ENCODE measurements at places on chromosomes 1 and 21. TPM values are rescaled to one million over a fixed set of nuclear protein-coding genes. Genes with fewer than 3 reads are reported as not detected.

The NOTCH2NLA gene
- total RNA-seq = 83.8 TPM

DNA sequence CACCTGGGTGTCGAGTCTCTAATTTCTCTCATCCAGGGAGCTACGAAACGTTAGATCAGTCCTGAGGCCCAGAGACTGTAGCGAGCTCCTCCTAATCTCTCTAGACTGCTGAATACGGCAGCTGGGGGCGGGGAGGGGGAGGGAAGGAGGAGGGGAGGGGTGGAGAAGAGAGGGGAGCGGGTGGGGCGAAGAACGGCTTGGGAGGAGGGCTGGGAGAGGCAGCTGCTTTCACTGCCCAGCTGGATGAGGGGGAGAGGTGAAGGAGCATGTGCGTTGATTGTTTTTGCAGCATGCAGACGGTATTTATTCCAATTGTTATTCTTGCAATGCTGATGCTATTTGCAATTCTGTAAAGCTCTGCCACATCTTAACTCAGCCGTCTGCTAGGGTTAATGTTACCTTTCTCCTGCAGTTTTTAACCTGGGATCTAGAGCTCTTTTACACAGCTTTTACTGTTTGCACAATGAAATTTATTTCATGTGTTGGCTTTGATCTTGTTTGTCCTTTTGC is 790 bp downstream of the DNAJC6 start:
- H3K4me3 ChIP-seq = peak overlapping the region; percentile 70
- no peaks in the 10 kb centered on the region for H3K36me3 ChIP-seq
- no peak overlapping the region for H3K27ac ChIP-seq
- H3K27me3 ChIP-seq = no peaks in the 10 kb centered on the region

The CRYBG2 gene
- total RNA-seq = not detected

GRCh38 chr1:40394491-40395172 is 21.1 kb downstream of the SMAP2 start:
- H3K4me1 ChIP-seq = peaks cover 19% of the 10 kb centered on the region
- no peaks in the 10 kb centered on the region for H3K27me3 ChIP-seq
- no peak for DNase-seq
- no peak overlapping the region for H3K27ac ChIP-seq
- H3K4me3 ChIP-seq = no peak overlapping the region

GRCh38 chr1:233907151-233907550 is 2.7 kb downstream of the SLC35F3 start:
- no peaks in the 10 kb centered on the region for H3K4me1 ChIP-seq
- no peaks in the 10 kb centered on the region for H3K36me3 ChIP-seq
- H3K4me3 ChIP-seq = no peak overlapping the region
- no peak overlapping the region for H3K27ac ChIP-seq
- no peaks in the 10 kb centered on the region for H3K27me3 ChIP-seq

DNA sequence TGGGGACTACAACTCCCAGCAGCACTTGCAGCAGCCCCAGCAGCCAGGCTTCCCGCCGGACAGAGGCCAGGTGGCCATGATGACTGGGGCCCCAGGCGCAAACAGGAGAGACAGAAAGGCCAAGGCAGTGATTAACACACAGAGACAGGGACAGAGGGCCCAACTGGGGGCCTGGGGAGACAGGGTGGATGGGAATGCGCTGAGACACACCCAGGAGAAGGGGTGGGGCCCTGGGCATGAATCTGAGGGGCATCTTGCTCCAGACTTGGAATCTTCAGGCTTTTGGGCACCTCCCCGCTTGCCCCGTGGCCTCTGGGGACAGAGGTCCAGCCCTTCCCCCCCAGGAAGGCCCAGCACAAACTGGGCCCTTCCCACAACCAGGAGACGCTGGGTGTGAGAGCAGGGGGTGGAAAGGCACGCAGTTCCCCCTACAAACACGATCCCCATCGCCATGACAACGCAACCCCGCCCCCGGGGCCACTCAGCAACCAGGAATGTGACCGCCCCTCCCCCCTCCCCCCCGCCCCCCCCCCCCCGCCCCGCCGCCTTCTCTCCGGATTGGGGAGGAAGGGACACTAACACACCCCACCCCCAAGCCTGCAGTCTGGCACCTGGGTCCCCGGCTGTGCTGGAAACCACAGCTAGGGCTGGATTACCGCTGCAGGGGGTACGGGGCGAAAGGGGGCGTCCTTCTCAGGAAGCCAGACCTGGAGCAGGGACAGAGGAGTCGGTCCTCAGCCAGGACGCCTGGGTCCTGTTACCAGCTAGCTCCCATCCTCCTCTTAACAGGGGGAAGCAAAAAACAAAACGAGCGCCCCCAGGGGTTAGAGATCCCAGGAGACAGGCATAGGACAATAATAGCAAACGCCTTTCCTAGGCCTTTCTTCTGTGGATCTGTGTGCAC is 4.5 kb downstream of the HDGF start:
- DNase-seq = peak; percentile 93
- peak overlapping the region; percentile 93 for H3K27ac ChIP-seq
- H3K27me3 ChIP-seq = no peaks in the 10 kb centered on the region
- peak overlapping the region; percentile 82 for H3K4me3 ChIP-seq

GRCh38 chr1:151958959-151959358 is 34.7 kb downstream of the S100A10 start:
- H3K27me3 ChIP-seq = no peaks in the 10 kb centered on the region
- no peaks in the 10 kb centered on the region for H3K4me1 ChIP-seq
- no peak overlapping the region for H3K27ac ChIP-seq
- H3K4me3 ChIP-seq = no peak overlapping the region
